H1 (cell line): ENCODE measurements at places on chromosomes 2 and 18. TPM values are rescaled to one million over a fixed set of nuclear protein-coding genes. Genes with fewer than 3 reads are reported as not detected.

CAVIN2 gene
- total RNA-seq: not detected in 2 replicates

AFF3 gene
- 1.7 and 3.0 TPM in 2 replicates for total RNA-seq

AP1S3 gene
- 19.7 and 20.2 TPM in 2 replicates for total RNA-seq

GRB14 gene
- total RNA-seq: 11.6 and 13.5 TPM in 2 replicates
